ENCODE measurements at places on chromosomes 12 and 14.

GRCh38 chr12:42794806-42795205, 205.3 kb upstream of the PRICKLE1 start:
- DNase-seq: no peak

- no peak for DNase-seq
These were observed 585.7 kb upstream of the TMEM132C start for GRCh38 chr12:127681151-127681754.

GRCh38 chr12:113973109-113973904, 7.2 kb upstream of the RBM19 start:
- no peak for DNase-seq

- no peak for DNase-seq
These were observed 82.4 kb upstream of the RESF1 start for GRCh38 chr12:31876568-31877424.

- DNase-seq: no peak
These were observed 8.3 kb downstream of the FOXA1 start for GRCh38 chr14:37586797-37587130.

- no peak for DNase-seq
These were observed 20.6 kb downstream of the COX14 start for GRCh38 chr12:50132505-50133135.

GRCh38 chr12:1054117-1054870, 63.3 kb downstream of the ERC1 start:
- no peak for DNase-seq

DNA sequence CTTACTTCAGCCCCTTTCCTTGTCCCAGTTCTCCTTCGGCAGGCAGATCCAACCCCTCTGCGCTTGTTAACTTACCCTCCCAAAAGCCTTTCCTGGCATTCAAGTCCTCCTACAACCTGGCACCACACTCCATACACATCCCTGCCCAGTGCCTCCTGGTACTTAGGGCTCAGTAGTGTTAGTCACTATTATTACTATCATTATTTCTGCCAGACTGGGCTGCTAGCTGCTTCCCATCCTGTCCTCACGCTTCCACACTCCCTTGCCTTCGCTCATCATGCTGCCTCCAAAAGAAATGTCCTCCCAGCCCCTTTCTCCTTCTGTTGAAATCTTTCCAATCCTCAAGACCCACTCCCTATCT, 1.6 kb upstream of the HDAC7 start:
- no peak for DNase-seq

- no peak for DNase-seq
These were observed 217.1 kb downstream of the BTG1 start for GRCh38 chr12:91928501-91928900.

DNA sequence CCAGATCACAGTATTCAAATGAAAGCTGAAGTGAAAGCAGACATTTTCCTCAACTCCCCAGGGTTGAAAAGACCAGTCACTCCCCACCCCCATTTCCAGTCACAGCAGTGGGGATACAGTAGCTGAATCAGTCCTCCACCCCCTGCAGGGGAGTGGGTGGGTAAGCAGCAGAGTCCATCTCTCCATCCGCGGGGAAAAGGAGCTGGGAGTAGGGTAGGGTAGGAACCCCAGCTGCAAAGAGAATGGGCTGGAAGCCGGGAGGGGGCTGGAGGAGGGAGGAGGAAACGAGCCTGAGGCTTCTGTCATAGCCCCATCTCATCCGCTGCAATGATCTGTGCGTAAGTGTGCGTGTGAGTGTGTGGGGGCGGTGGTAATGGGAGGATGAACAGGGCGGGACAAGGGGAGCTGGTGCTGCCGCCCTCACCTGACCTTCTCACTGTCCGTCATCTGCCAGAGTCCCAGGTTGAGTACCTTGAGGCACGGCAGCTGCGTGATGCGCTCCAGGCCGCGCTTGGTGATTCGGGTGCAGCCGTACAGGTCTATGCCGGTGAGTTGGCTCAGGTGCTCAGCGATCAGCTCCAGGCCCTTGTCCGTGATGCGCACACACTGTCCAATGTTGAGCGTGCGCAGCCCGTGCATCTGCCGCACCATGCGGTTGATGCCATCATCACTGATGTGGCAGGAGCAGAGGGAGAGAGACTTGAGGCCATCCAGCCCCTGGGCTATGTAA, 1.8 kb downstream of the FBXL14 start:
- DNase-seq: peak; percentile 26

- no peak for DNase-seq
These were observed 14.4 kb downstream of the PPTC7 start for GRCh38 chr12:110568752-110569151.

- no peak for DNase-seq
These were observed 44.5 kb upstream of the PTPRR start for GRCh38 chr12:70964867-70965510.

GRCh38 chr12:132602572-132603239, 7.7 kb downstream of the LRCOL1 start:
- no peak for DNase-seq

DNA sequence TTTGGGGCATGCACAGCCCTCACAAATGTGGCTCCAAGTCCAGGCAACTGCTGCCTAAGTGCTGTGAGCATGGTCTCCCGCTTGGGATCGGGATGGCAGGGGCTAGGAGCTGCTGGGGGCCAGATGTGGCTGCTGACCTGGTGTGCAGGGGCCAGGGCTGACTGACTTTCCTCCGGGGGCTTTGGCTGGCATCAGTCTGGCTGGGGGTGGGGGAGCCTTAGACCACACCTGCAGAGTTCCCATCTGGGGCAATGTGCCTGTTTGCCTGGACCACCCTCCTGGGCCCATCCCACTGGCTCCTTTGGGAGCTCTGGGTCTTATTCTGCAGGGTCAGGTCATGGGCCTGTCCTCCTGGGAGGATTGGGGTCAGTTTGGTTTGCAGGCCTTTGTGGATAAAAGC, 90.5 kb downstream of the TSPAN9 start:
- DNase-seq: no peak

- no peak for DNase-seq
These were observed 7.2 kb upstream of the P2RX4 start for GRCh38 chr12:121202407-121203355.

- no peak for DNase-seq
These were observed 31.5 kb upstream of the NUAK1 start for GRCh38 chr12:106170285-106170684.

GRCh38 chr12:22577667-22578066, 33.3 kb upstream of the C2CD5 start:
- DNase-seq: no peak

DNA sequence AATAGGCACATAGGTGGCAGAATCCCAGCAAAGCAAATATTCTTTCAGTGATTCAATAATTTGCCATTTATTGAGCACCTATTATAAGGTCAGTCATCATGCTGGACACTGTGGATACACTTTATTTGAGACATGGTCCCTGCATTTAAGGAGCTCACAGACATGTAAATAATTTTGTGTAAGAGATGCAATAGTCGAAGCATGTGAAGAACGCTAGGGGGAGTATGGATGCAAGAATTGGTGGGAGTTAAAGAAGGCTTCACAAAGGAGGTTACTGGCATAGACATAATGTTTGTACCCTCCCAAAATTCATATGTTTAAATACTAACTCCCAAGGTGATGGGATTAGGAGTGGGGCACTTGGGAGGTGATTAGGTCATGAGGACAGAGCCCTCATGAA, 260.6 kb upstream of the GARIN6 start:
- no peak for DNase-seq

DNA sequence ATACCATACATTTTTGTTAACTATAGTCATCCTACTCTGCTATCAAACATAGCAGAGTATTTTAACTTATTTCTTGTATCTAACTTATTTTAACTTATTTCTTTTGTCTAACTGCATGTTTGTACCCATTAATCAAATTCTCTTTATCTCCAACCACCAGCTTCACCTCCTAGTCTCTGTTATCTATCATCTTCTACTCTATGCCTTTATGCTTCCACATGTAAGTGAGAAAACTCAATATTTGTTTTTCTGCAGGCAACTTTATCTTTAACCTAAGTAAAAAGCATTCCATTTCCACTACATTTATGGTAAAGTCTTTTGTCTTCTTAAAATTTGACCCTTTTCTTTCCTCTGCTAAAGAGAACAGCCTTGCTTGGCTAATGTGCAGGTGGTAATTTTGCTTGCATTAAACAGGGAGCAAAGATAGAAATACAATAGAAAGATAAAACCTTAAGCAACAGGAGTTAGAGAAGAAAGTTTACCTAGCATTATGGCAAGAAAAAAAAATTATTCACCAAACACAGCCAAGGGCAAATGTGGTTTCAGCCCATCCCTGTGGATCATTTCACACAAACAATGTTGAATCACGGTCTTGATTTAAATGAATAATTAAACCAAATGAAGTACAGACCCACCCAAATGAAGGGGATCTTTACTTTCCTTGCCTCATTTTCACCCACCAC, 110.9 kb upstream of the TSPAN8 start:
- no peak for DNase-seq

DNA sequence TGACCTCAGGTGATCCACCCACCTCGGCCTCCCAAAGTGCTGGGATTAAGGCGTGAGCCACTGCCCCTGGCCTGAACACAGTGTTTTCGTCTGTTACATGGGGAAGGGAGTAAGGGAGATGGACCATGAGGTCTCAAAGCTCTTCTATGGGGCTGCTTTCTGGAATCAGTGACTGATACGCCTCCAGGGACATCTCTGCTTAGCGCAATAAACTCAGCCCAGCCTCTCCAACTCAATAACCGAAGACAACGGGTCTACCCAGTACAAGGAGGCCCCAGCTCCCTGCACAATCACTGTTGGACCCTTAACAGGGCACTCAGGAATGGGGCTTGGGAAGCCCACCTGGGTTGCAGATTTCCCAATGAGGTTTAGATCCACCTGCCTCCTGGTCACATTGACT, 42.6 kb upstream of the CHGA start:
- DNase-seq: no peak

DNA sequence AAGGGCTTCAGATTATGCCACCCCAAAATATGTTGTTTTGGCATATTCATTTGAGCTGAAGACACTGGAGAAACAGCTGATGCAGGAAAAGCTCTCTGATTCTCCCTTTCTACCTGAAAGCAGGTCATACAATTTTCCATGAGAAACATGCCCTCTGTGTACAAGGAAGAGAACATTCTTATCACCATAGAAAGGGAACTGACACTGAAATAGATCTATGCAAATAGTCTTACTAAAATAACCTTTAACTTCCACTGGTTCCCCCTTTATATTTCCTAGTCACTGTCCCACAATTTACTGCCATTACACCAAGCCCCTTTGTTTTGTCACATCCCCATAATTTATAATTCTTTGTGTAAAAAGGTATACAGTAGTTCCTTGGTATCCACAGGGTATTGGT, 9.6 kb upstream of the PHC1 start:
- no peak for DNase-seq

GRCh38 chr14:99516156-99516870, 35.1 kb downstream of the CCNK start:
- no peak for DNase-seq

- no peak for DNase-seq
These were observed 65.4 kb upstream of the RIC8B start for GRCh38 chr12:106709068-106709511.

DNA sequence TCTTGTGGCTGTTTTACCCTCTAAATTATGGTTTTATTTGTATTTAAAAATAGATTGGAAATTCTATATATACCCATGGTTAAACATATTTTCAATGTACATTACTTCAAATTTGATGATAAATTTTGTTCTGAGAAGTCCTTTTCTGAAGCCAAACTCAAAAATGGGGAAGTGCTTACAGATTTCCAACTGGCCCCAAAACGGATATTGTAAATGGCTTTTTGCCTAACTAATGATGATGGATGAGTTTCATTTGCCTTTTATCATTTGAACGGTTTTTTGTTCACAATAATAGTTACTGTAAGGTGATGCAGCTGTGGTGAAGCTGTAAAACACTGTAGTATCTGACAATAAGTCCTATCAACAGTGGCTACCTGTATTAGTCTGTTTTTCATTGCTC, 136.9 kb downstream of the FUT8 start:
- no peak for DNase-seq

- no peak for DNase-seq
These were observed 76.1 kb downstream of the SAMD4A start for GRCh38 chr14:54642801-54643695.

- DNase-seq: no peak
These were observed 8.5 kb downstream of the PLEKHD1 start for GRCh38 chr14:69493038-69493437.

- no peak for DNase-seq
These were observed 114.4 kb downstream of the PRICKLE1 start for GRCh38 chr12:42475106-42475505.

GRCh38 chr12:84601483-84601882, 311.1 kb downstream of the SLC6A15 start:
- no peak for DNase-seq

DNA sequence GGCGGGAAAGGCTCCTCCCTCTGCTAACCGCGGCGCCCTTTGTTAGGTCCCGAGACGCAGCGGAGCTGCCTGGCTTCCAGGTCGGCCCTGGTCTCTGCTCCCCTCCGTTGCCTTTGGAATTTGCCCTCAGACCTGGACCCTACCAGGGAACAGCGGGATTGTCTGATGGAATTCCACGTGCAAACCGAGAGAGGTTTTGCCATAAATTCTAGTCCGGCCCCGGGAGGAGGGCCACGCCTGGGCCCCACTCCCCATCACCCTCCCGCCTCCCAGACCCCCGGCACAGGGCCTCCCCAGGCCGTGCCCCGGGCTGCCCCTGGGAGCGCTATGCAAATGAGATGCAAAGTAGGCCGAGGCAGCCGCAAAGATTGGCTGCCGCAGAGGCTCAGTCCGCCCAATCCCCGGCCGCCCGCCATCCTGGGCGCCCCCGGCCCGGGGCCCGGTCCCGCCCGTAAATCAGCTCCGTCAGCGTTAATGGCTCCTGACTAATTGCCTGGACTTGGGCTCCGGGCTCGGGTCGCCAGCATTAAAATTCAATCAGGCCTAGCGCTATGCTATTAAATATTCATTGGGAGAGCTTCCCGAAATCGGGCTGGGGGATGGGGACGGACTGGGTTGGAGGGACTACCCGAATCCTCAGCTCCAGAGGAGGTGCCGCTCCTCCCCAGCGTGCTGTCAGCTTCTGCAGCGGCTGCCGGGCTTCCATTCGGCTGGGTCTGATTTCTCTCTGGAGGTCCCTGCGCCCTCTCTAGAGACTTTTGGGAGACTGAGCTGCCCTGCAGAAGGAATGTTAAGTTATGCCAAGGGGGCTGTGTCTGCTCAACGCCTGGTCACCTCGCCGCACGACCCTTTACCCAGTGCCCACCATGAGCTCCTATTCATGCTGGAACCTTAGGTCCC, 15.7 kb upstream of the FIGNL2 start:
- no peak for DNase-seq

- DNase-seq: no peak
These were observed 527.7 kb downstream of the SLC16A7 start for GRCh38 chr12:60123557-60123956.

- no peak for DNase-seq
These were observed 271.2 kb downstream of the EGLN3 start for GRCh38 chr14:33679461-33680225.

DNA sequence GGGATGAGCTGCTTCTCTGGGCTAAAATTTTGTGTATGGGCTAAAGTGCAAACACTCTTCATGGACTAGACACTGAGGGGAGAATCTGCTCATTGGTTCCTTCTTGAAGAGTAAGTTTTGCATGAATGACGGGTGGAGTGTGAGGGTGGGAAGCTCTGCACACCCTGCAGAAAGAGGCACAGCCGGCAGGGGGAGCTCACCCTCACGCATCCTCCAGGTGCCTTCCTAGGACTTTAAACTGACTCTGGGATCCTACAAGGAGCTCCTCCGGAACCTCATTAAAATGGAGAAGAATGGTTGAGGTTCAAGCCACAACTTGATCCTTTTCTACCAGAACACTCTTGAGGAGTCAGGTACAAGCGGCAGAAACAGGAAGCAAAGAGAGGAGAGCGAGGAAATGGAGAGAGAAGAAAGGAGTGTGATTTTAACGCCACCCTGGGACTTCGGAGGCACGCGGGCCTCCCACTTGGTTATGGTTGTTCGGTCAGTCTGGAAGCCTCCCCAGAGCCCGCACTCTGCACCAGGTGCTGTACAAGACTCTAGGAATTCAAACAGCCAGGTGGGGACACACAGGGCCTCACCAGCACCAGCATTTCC, 87.5 kb downstream of the SETD3 start:
- no peak for DNase-seq
